Melanocyte of skin (primary cell): ENCODE measurements at places on chromosomes 12 and 14. TPM values are rescaled to one million over a fixed set of nuclear protein-coding genes. Genes with fewer than 3 reads are reported as not detected.

Gene KRT75
- total RNA-seq = not detected in 2 replicates

Gene MDGA2
- 12.7 and 16.0 TPM in 2 replicates for total RNA-seq

Gene IL22
- not detected in 2 replicates for total RNA-seq

Gene CDH24
- total RNA-seq = 2.0 and 2.7 TPM in 2 replicates

Gene TAS2R20
- total RNA-seq = 2.1 and 6.2 TPM in 2 replicates

Gene CNTN1
- 2.3 and 3.5 TPM in 2 replicates for total RNA-seq

Gene PLEKHG7
- not detected in 2 replicates for total RNA-seq

Gene VSX2
- not detected in 2 replicates for total RNA-seq

Gene FBRSL1
- 5.0 and 5.6 TPM in 2 replicates for total RNA-seq

Gene POTEG
- total RNA-seq = not detected in 2 replicates

Gene MYF5
- total RNA-seq = not detected in 2 replicates

Gene DIO2
- 1.5 TPM in 1 of 2 replicates, not detected in the other for total RNA-seq

Gene KLHDC1
- total RNA-seq = 2.0 and 3.0 TPM in 2 replicates

Gene RD3L
- total RNA-seq = not detected in 2 replicates

Gene DTX1
- total RNA-seq = under 0.01 and 0.15 TPM in 2 replicates

Gene TEAD4
- total RNA-seq = 10.3 and 21.1 TPM in 2 replicates
